ENCODE measurements at places on chromosomes 6 and 20.

DNA sequence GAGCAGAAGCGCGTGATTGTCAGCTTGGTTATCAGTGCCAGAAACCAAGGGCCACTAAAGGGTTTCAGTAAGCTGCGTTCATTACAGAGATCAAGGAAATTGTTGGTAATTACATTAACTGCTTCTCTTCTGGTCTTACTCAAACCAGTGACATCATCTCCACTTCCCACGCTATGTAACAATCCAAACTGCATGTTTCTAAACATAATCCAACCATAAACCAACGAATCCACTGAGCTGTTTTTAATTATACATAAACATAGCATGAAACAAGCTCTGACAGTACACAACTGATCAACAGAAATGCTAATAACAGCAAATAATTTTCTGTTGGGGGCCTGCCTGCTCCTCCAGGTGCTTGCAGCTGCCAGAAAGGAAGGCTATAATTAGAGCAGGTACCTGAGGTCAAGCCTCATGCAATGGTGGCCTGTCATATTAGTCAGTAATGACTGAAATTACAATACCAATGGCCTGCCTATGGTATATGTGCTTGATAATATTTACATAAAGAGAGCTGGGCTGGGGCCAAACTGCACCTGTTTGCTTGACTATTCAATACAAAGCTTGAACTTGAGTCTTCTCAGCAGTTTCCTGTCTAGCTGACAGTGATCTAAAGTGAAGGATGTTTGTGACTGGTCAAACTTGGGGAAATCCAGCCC, 40.1 kb downstream of the ILRUN start:
- DNase-seq, result no peak

DNA sequence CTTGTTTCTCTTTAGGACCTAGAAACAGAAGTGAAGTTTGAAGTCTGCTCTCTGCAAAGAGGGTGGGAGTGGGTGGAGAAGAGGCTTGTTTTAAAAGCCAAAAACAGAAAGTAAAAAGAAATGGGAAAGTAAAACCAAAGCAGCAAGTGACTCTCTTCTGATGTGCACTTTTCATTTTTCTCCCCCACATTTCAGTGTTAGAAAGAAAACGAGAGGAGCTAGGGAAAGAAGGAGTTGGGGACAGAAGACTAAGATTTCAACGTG, 1.3 kb downstream of the C6orf141 start:
- DNase-seq, result no peak

GRCh38 chr20:62426699-62427131, 624 bp downstream of the RBBP8NL start:
- no peak for DNase-seq

DNA sequence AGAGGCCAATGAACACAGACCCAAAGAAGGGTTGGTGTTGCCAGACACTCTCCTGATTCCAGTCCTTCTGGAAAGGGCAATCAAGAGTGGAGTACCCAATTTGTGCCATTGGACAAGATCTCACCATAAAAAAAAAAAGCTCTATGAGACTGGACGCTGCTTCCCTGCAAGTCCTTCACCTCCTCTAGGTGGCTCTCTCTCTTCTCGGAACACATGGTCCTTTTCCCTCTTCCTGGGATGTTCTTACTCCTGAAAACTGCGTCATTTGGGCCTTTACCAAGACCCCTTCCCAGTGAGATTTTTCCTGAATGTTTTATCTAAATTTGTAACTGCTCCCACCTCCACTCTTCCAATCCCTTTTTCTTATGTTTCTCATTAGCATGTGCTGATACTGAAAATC, 280.8 kb downstream of the FOXA2 start:
- DNase-seq, result no peak

- no peak for DNase-seq
Measured at GRCh38 chr6:41630069-41630468, 8.2 kb upstream of the MDFI start.

DNA sequence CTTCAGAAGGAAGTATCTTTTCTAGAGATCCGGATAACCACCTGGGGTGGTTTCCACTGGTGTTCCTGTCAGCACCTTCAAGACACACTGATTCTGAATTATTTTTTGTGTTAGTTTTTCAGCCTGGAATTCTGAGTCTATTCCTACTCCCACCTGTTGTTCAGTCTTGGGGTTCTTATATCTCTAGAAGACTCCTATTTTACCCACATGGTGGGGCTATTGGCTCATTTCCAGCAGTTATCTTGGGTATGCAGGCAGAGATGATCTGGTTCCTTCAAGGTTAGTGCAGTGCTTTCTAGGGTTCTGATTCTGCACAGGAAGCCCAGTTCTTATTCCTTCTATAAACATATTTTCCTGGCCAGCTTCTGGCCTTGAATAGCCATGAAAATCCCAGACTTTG, 175.6 kb upstream of the PDE7B start:
- DNase-seq, result peak; percentile 45

GRCh38 chr6:89313006-89313405, 2.1 kb downstream of the GABRR2 start:
- DNase-seq, result peak; percentile 7

- no peak for DNase-seq
Measured at GRCh38 chr20:19448632-19449031, 236.2 kb downstream of the SLC24A3 start.

DNA sequence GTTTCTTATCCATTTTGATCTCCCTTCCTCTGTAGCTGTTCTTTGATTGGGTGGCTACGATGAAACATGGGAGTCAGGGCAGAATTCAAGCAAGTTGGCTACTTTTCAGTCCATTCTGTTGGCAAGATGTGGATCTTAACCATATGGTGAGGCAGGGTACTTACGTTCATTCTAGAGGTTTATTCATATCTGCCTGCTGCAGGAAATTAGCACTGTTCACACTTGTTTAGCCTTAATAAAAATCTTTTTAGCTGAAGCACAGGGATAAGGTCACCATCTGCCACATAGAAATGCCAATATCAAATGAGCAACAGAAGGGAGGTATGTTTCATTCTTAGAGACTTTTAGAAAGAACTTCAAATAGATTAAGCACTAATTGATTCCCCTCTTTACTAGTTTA, 83.9 kb downstream of the GRIK2 start:
- DNase-seq, result no peak

DNA sequence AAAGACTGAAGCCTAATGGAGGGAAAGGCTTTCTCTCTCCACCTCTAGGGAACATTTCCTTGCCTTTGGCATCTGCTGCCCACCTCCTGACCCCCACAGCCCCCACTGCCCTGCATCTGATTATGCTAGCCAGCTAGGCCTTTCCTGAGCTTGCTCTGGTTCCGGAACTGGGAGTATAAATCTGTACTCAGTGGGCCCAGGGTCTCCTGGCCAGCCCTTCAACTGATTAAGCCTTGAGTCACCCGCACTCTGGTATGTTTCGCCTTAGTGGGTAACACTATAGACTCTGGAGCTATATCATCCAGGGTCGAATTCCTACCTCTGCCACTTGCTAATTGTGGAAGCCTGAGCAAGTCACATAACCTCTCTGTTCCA, 45.6 kb upstream of the RIPOR2 start:
- no peak for DNase-seq

GRCh38 chr6:13131935-13132661, 196.2 kb downstream of the TBC1D7 start:
- no peak for DNase-seq

All from Kasumi-1 (cell line).